Activated naive CD4-positive, alpha-beta T cell treated with Interleukin-2 at 50 U/mL for 16 hours (primary cell): ENCODE measurements at places on chromosomes 2 and 18.
A peak's percentile ranks its signal among the peaks of the same experiment; 100 is the strongest.

GRCh38 chr2:136423516-136423996 lies 305.6 kb upstream of the CXCR4 start:
- peak; percentile 85 for DNase-seq

DNA sequence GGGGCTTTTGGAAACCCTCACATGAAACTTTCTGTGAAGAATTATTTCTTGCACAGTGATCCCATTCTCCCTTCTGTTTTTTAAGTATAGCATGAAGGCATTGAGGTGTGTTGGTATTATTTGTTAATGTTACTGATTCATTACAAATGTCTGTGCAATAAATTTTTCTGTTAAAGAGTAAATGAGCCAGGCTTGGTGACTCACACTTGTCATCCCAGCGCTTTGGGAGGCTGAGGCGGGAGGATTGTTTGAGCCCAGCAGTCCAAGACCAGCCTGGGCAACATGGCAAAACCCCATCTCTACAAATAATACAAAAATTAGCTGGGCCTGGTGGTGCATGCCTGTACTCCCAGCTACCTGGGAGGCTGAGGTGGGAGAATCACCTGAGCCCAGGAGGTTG lies 87.8 kb downstream of the KCTD18 start:
- no peak for DNase-seq

GRCh38 chr2:88127638-88127887 lies 299 bp downstream of the FABP1 start:
- DNase-seq: no peak

GRCh38 chr2:161796192-161796591 lies 172.0 kb downstream of the SLC4A10 start:
- no peak for DNase-seq

DNA sequence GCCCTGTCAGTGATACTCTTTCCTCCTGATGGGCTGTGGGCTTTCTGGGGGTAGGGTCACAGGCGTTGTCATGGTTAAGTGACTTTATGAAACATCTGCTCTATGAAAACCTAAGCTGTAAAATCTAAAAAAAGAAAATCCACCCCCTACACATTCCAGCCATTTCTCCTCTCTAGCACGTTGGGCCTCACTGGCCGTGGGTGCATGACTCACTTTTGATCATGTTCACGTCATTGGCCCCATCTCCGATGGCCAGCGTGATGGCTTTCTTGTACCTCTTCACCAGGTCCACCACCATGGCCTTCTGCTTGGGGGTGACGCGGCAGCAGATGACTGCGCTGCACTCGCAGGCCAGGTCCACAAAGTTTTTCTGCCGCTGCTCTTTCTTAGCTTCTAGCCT lies 39.3 kb upstream of the NARS1 start:
- no peak for DNase-seq

GRCh38 chr2:193841384-193842150 lies 1646.8 kb upstream of the TMEFF2 start:
- no peak for DNase-seq

DNA sequence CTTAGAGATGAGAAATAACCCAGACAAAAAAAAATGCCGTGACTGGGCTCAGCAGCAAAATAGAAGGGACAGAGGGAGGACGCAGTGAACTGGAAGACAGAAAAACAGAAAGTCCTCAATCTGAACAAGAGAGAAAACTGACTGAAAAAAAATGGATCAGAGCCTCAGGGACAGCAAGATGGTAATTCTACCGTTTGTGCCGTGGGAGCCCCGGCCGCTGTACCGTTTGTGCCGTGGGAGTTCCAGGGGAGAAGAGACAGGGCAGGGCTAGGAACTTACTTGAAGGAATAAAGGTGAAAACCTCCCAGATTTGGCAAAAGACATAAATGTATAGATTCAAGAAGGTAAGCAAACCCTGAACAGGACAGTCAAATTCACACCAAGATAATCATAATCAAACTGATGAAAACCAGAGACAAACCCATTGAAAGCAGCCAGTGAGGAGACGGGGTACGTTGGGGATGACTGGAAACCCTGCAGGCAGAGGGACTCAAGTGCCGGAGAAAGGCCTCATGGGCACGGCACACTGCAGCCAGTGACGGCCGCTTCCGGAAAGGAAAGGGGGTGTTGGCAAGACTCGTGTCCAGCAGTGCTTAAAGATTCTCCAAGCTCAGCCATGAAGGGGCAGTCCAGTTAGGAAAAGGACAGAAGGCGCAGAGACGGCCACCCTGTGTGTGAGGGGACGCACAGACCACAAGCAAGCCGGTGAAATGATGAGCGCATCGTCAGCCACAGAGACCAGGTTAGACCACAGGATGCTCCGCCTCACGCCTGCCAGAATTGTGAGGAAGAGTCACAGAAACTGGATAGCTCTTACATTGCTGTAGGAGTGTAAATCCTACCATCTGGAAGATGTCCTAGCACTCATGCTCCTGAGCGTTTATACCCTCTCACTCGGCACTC lies 40.0 kb upstream of the NFATC1 start:
- no peak for DNase-seq

DNA sequence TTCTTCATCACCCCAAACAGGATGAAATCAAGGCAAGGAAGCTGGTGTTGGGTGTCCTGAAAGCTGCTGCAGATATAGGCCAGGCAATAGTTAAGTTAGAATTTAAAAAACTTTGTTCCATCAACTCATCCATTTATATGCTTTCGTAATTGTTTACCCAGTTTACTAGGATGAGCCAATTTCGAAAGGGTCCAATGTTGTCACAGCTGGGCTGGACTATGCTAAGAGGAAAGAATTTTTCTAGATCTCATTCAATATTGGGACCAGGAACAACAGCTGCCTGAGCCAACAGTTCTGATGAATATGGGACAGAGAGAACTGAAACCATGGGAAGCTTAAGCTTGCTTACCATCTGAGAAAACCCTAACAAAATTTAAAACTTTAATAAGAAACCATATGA lies 21.6 kb upstream of the SP3 start:
- DNase-seq: no peak

GRCh38 chr2:236728916-236729670 lies 159.5 kb downstream of the ACKR3 start:
- DNase-seq: no peak

GRCh38 chr2:68118816-68119215 lies 38.9 kb upstream of the PNO1 start:
- DNase-seq: no peak
